ENCODE measurements at places on chromosomes 5 and 9.

- no peak for ATAC-seq
Measured at GRCh38 chr5:140073296-140073695, 30.2 kb upstream of the NRG2 start.

DNA sequence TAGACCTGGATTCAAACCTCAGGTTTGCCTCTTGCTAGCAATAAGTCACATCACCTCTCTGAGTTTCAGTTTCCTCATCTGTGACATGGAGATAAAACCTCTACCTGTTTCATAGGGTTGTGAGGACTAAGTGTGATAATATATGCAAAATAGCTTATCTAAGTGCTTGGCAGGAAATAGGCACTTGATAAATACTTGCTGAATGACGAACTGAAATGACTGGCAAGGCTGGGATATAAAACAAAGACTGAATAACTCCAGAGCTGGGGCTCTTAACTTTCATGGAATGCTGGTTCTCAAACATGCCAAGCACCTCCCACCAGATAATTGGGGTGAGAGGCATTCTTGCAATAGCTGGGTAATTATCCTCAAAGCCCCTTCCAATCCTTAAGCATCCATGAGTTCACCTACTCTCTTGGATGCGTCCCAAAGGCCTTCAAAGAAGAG is 87.6 kb downstream of the ADRB2 start:
- ATAC-seq, result no peak

- no peak for ATAC-seq
Measured at GRCh38 chr5:175894271-175894670, 22.9 kb downstream of the CPLX2 start.

GRCh38 chr9:341634-342421 is 127.2 kb downstream of the DOCK8 start:
- ATAC-seq, result no peak

GRCh38 chr5:15510092-15510491 is 10.1 kb downstream of the FBXL7 start:
- no peak for ATAC-seq
